Stimulated activated effector memory CD8-positive, alpha-beta T cell treated with anti-CD3 and anti-CD28 coated beads, Interleukin-12 subunit alpha, Interleukin-12 subunit beta, amount 100 ng/mL, for 72 hours (primary cell): ENCODE measurements at places on chromosomes 5 and 9.

- DNase-seq, result no peak
These were observed 16.3 kb downstream of the ROR2 start for GRCh38 chr9:91933556-91934352.

GRCh38 chr5:51396797-51397196 lies 13.5 kb downstream of the ISL1 start:
- no peak for DNase-seq

DNA sequence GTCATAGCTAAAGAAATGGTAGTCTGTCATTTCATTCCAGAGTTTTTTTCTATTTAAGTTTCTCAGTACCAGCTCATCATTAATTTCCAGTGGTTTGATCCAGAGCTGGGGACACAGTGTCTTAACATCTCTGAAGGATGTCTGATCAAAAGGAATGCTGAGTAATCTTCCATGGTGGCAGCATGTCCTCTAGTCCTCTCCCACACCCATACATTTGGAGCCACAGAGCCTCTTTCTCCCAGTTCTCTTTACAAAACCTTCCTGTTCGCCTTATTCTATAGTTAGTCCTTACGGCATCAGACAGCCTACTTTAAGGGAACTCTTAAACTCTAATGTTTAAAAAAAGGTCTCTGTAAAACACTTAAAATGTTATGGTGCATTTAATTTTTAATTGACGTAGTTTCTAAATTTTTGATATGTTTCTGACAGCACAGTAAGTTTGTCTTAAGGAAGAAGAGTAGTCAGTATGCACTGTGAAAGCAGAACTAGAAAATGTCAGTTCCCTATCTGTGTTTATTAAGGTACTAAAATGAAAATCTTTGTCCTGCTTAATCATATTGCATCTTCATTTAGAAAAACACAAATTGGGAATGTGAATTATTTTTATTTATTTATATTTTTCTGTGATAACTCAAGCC lies 96.8 kb downstream of the INIP start:
- no peak for DNase-seq

DNA sequence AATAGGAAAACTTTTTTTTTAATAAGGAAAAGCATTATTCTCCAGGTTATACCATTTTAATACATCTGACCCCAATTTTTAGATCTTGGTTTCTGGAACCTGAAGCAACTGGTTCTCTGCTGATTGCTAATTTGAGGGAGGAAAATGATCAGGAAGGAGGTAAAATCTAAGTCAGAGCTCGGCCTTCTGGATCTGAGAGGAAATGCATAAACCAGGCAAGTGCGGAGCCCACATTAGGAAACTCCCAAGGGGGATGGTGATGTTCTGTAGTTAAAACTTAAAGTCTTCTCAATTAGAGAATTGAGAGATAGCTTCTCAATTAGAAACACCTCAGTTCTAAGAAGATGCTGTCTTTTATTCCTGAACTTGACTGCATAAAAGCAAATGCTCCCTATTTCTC lies 113.5 kb downstream of the TSSK1B start:
- DNase-seq, result no peak

GRCh38 chr5:89282554-89283510 lies 399.8 kb upstream of the MEF2C start:
- no peak for DNase-seq

DNA sequence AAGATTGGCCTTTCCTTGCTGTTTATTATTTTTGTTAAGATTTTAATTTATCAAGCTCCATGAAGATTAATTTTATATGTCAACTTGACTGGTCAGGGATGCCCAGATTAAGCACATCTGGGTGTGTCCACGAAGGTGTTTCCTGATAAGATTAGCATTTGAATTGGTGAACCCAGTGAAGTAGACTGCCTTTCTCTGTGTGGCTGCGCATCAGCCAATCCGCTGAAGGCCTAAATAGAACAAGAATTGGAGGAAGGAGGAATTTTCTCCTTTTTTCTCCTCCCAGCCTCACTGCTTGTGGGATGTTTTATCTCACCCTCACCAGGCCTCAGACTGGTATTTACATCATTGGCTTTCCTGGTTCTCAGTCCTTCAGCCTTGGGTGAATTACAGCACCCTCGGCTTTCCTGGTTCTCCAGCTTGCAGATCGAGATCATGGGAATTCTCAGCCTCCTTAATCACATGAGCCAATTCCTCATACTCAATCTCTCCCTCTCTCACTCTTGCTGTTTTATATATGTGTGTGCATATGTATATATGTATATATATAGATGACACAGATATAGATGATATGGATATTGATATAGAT lies 135.4 kb upstream of the SPEF2 start:
- no peak for DNase-seq

DNA sequence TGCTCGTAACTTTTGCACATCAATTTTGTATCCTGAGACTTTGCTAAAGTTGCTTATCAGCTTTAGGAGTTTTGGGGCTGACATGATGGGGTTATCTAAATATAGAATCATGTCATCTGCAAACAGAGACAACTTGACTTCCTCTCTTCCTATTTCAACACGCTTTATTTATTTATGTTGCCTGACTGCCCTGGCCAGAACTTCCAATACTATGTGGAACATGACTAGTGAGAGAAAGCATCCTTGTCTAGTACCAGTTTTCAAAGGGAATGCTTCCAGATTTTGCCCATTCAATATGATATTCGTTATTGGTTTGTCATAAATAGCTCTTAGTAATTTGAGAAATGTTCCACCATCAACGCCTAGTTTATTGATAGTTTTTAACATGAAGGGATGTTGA lies 65.4 kb upstream of the CDH12 start:
- DNase-seq, result no peak
